ENCODE measurements at places on chromosomes 7 and 10.

DNA sequence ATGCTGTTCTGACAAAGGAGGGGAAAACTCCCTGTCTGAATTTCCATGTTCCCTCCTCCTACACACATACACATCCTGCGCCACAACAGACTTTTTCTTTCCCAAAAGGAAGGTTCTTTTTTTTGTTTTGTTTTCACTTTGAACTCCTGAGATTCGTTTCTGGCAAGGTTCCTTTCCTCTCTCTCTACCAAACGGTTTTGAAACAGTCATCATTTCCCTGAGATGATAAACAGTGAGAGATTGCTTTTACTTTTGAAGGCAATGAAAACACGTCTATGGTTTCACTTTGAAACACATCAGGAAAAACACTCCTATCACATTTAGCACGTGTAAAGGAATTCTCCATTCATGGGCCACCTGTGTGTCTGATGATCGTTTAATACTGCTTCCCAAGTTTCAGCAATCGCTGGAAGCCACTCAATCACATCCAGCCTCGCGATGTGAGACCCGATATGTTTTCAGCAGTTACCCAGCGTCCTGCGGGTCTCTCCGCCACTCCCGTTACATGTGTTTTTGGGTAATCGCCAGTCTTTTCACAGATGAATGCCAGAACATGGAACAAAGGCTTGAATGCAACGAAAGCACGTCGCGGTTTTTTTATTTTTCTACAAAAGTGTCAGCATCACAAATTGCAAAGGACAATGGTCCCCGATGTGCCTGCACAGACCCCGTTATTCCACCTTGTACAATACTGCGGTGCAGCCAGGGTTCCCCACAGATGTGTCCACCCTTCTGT lies 62.8 kb upstream of the CUX1 start:
- DNase-seq = no peak

DNA sequence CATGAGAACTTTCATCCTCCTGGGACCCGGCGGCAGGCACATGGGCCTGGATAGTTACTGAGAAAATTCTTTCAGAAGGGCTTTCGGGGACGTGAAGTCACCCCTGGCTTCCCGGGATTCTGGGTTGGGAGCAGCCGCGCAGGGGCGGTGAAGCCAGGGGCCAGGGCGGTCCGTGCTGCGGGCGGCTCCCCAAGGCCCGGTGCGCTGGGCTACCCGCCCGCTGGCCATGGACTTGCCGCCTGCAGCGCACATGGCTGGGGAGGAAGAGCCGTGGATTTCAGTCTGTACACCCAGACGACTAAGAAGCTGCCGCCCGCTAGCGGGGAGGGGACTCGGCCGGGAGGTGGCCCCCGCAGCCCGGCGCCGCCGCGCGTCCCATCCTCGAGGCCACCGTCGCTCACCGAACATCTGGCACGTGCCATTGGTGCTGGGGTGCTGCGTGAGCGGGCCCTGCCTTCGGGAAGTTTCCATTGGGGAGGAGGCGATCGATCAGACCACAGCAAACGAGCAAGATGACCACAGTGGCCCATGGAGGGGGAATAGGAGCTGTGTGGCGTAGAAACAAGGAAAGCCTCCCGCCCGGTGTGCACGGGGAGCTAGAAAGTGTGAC lies 64.5 kb downstream of the TMEM209 start:
- DNase-seq = no peak

GRCh38 chr7:154474903-154475520 lies 422.8 kb downstream of the DPP6 start:
- DNase-seq = no peak

DNA sequence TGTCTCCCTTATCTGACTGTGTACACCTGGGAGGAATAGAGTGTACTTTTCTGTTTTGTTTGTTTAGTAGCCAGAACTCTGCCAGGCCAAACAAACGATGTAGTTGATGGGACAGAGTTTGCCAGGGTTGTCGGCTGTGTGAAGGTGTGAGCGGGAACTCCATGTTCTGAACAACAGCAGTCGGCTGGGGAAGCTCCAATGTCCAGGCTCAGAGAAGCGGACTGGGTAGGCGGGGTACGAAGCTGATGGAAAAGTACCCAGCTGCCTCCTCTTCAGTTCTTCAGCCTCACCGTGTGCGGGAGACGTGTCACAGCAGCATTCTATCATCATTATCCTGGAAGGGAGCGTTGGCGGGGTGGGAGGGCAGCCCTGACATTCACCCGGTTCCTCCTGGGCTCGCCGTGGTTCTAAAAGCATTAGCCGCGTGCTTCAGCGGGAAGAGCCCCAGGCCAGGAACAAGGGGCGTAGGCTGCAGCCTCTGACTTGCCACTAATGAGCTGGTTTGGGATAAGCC lies 52.9 kb downstream of the PFKFB3 start:
- DNase-seq = no peak

DNA sequence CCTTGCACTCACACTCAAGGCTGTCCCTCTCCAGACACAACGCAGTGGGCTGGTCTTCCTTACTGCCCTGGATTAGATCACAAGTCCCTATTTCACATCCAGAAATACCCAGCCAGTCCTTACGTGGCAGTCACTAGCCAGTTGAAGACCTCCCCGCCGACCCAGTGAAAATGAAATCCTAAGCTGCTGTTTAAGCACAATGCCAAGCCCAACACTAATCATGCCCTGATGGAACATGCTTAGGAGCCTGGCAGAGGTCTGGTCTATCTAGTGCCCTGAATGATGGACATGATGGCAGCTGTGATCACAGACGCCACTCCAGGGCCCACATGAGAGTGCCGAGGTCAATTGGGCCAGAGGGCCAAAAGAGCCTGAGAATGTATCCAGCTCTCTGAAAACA lies 389.0 kb downstream of the GRID1 start:
- no peak for DNase-seq

Data from esophagus squamous epithelium (tissue), 5 donors.